Stimulated activated naive B cell treated with anti-CD40 and anti-IgM and Interleukin-4, amounts not matched to agents 10 μg/mL and 1 μg/mL and 100 μg/mL, for 72 hours (primary cell): ENCODE measurements at places on chromosomes 2 and 18.
A peak's percentile ranks its signal among the peaks of the same experiment; 100 is the strongest.

DNA sequence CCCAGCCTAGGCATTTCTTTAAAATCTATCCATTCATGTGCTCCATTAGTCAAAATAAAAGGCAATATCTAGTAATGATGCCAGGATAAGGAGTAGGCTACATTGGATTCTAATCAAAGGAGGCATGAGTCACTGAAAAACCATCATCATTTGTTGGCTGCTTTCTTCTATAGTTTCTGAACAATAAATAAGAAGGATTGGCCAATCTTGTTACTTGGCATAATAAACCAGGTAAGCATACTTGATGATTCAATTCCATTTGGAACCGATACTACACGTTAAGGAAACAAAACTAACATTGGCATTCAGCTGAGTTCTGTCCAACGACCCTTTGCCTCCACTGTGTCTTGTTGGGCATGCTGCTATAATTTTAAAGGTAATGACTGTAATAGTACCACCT, 27.2 kb downstream of the ATP8B1 start:
- DNase-seq, result no peak

- no peak for DNase-seq
Observed at GRCh38 chr2:54967759-54968365, 82.4 kb downstream of the RTN4 start.

GRCh38 chr2:101723371-101724124, 26.0 kb downstream of the MAP4K4 start:
- no peak for DNase-seq

- no peak for DNase-seq
Observed at GRCh38 chr2:156852681-156853080, 404.8 kb upstream of the GALNT5 start.

DNA sequence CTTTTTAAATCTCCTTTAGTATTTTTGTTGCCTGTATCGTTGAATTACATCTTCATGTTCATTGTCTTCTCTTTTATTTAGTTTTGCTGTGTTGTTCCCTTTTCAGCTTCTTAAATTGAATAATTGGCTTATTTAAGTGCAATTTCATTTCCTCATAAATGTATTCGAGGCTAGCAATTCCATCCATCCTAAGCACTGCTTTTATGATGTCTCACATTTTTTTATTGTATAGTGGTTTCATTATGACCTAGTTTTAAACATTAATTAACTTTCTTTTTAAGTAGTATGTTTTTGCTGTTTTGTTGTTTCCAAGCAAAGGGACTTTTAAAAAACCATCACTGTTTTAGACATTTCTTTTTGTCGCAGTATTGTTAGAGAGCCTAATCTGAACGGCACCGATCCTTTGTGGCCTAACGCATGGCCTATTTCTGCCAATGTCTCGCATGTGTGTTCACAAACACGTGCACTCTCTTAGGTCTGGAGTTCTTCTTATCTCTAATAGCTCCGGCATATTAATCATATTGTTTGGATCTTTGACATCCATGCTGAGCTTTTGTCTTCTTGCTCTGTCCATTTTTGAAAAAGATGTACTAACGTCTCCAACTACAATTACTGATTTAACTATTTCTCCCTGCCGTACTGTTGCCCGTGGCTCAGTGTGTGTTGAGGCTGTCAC, 59.6 kb upstream of the ZNF516 start:
- DNase-seq, result no peak

- DNase-seq, result peak; percentile 15
Observed at GRCh38 chr2:234579231-234579962, 82.5 kb upstream of the ARL4C start.

- DNase-seq, result no peak
Observed at GRCh38 chr2:172671501-172671900, 64.1 kb upstream of the RAPGEF4 start.

- DNase-seq, result no peak
Observed at GRCh38 chr2:98847853-98848252, 88.2 kb downstream of the CRACDL start.

DNA sequence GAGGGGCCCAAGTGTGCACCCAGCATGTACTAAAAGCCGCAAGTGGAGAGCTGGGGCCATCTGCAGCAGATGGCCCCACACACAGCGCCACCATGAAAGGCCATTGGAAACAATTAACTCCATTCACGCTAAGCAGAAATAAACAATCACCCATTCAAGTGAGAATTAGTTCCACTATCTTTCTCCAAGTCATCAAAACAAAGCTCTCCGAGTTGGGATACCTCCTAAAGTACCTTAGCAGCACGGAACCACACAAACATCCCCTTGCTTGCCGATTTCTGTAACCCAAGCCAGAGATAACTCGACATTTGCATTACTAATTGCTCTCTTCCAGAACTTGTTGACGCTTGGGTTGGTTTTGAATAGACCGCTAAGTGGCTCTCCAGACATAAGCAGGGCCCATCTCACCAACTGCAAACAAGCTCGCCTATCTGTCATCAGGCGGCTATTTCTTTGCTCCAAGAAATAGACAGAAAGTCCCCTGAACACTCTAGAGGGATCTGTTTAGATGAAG, 840.6 kb upstream of the SALL3 start:
- no peak for DNase-seq

- no peak for DNase-seq
Observed at GRCh38 chr2:39050109-39050508, 70.7 kb downstream of the SOS1 start.

- no peak for DNase-seq
Observed at GRCh38 chr2:120224256-120224655, 1.1 kb upstream of the TMEM185B start.

DNA sequence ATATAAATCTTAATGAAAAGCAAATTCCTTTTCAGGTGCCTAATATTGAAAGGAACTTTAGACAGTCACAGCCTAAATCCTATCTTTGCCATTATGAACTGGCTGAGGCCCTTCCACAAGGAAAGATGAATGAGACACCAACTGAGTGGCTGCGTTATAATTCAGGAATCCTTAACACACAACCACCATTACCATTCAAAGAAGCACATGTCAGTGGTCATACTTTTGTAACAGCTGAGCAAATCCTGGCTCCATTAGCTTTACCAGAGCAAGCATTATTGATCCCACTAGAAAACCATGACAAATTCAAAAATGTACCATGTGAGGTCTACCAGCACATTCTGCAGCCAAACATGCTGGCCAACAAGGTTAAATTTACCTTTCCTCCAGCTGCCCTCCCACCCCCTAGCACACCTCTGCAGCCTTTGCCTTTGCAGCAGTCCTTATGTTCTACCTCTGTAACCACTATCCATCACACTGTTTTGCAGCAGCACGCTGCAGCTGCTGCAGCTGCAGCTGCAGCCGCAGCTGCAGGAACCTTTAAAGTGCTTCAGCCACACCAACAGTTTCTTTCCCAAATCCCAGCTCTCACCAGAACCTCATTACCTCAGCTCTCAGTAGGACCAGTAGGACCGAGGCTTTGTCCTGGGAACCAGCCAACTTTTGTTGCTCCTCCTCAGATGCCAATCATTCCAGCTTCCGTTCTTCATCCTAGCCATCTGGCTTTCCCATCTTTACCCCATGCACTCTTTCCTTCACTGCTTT, 340.1 kb downstream of the ZNF804A start:
- no peak for DNase-seq
